ENCODE measurements at places on chromosomes 12 and 14. TPM values are rescaled to one million over a fixed set of nuclear protein-coding genes. Genes with fewer than 3 reads are reported as not detected.

Gene FOXG1
- total RNA-seq: not detected

Gene TAS2R46
- 1.6 TPM for total RNA-seq

DNA sequence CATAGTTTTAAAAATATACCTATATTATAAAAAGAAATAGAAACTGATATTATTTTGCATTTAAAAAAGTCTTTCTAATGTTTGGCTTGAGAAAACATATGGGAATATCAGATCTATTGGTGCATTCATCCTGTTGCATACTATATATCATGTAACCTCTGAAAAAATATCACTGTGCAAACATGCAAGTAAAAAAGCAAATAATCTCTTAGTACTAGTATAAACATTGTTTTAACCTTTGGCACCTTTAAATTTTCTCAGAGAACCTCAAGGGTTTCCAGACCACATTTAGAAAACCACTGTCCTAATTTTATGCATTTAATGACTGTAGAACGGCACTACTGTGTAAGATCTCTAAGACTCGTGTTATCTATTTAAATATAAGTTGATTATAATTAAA is 416.8 kb downstream of the LRFN5 start:
- no peak for DNase-seq

GRCh38 chr12:123657211-123657610 is 13.7 kb upstream of the TCTN2 start:
- no peak for DNase-seq

DNA sequence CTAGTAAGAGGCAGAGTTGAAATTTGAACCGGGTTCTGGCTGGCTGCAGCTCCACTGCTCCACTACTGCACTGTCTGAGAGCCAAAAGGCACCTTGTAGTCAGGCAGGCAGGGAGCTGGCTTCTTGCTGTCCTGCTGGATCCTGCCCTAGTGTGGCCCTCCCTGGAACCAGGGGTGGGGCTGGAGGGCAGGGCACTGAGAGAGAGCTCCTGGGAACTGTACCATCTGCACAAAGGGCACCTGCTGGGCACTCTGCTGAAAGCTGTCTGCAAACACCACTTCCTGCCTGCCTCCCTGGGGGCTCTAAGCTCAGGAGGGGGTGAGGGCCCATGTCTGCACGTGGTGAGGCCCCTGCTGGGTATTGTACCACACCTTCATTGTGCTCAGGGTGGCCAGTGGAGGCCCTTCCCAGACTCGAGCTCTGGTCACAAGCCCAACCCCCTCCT is 19.0 kb upstream of the TCL1B start:
- DNase-seq: no peak

GRCh38 chr12:2288875-2289274 is 236.1 kb downstream of the CACNA1C start:
- no peak for DNase-seq

DNA sequence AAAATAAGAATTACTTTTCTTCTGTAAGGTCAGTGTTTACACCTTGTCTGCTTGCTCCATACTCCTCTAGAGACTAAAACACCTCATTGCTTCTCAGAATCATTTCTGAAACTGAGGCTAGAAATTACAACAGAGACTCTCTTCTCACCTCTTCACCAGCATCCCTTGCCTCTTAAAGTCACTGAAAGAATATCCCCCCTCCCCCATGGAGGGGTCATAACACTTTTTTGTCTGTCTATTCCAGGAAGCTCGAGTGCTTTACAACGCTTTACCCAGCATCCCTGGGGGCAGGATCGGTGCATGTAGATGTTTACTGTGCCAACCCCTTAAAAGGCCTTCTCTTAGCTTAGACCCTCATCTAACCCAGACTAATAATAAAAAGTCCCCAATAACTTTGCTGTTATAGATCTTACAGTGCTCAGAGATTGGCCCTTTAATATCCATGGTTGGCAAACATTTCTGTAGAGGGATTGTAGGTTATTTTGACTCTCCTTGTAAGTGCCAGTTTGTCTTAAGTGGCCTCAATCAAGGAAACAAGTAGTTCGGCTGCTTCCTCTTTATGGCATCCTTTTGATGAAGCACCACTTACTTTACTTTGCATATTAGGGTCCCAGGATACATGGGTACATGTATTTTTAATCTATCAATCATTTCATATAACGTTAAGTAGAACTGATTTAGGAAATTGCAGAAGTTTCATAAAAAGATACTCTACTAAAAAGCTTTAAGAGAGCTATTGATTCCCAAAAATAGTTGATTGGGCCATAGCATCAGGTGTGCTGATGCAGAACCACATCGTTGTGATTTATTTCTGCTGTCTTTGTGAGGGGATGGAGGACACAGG is 29.3 kb downstream of the PRKCH start:
- DNase-seq: no peak

GRCh38 chr12:114396869-114397719 is 8.8 kb downstream of the TBX5 start:
- DNase-seq: no peak

GRCh38 chr14:47678993-47679392 is 3.6 kb upstream of the MDGA2 start:
- DNase-seq: no peak

GRCh38 chr14:58272588-58273372 is 25.6 kb upstream of the ARID4A start:
- DNase-seq: no peak

All from CD4-positive, alpha-beta T cell (primary cell).